ENCODE measurements at places on chromosomes 3 and 15.

GRCh38 chr3:76011121-76011520, 225.8 kb upstream of the ZNF717 start:
- no peak for DNase-seq

DNA sequence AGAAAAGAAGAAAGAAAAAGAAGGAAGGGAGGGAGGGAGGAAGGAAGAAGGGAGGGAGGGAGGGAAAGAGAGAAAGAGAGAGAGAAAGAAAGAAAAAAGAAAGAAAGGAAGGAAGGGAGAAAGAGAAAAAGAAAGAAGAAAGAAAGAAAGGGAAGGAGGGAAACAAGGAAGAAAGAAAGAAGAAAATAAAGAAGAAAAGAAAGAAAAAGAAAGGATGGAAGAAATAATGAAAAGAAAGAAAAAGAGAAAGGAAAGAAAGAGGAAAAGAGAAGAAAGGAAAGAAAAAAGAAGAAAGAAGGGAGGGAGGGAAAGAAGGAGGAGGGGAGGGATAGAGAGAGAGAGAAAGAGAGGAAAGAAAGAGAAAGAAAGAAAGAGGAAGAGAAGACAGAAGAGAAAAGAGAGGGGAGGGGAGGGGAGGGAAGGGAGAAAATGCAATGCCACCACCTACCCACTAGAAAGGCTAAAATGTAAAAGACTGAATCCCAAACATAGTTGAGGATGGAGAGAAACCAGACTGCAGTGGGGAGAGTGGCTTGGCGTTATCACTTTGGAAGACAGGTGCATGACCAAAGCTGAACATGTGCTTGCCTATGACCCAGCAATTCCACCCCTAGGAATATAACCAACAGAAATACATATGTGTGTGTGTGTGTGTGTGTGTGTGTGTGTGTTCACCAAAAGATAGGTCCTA, 66.9 kb upstream of the KLF13 start:
- no peak for DNase-seq

GRCh38 chr3:60202052-60202726, 1049.1 kb downstream of the FHIT start:
- DNase-seq = no peak

DNA sequence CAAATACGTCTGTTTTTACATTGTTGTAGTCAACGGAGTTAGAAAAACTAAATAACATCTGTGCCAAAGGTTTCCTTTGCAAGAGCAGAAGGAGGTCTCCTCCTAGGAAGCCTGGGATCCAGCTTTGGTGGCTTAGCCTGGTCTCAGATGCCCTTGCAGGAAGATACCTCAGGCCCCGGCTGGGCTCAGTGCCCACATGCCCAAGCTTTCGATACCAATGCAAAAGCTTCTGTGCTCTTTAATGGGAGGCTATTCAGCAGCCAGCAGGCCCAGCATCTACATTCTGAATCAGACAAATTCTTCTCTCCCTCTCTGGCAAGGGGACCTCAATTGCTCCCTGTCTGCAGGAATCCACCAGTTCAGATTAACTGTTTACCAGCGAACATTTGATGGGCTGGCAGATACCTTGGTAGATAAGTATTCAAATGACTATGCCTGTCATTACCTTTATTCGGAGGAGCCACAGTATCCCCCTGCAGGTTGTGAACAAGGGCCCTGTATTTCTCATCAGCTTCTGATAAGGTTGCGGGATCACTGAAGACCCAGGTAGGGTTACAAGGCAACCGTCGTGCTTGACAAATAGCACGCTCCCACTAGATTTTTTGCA, 180.1 kb upstream of the KBTBD8 start:
- no peak for DNase-seq

DNA sequence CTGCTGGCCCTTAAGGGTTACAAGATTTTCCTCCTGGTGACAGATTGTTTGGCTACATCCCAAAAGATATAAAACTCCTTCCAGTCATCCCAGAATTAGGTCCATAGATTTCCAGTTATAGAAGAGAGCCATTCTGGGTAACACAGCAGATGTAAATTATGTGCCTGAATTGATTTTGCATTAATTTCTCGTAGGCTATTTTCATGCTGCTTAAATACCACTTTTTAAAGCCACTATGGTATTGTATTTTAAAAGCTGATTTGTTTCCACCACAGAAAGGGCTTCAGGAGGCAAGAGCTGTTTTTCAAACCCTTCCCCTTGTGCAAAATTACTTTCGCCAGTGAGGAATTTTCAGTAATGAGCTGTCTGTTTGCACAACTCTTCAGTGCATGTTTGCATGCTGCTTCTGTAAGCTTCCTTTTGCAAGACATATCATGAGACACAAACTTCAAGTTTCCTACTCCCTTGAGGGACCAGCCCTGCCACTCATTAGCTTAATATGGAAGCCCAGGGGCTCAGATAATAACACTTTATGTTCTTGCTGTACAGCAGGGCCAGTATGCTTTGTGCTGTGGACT, 105.4 kb upstream of the TNIK start:
- DNase-seq = no peak

DNA sequence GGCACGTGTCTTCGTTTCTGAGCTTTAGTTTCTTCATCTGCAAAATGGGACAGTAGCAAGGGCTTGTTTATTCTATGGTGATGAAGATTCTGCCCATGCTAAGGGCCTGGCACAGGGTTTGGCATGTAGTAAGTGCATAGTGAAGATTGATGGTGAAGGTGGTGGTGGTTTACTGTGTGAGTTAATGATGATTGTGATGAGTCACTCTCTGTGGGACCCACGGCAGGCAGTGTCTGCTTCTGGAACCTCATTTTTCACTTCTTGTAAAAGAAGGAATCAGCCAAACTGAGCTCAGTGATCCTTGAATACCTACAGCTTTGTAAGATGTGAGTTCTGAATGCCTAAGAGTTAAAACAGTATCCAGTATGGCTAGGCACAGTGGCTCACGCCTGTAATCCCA, 86.2 kb upstream of the LRTM1 start:
- no peak for DNase-seq

GRCh38 chr3:11553436-11554235, 90.1 kb downstream of the VGLL4 start:
- DNase-seq = no peak

DNA sequence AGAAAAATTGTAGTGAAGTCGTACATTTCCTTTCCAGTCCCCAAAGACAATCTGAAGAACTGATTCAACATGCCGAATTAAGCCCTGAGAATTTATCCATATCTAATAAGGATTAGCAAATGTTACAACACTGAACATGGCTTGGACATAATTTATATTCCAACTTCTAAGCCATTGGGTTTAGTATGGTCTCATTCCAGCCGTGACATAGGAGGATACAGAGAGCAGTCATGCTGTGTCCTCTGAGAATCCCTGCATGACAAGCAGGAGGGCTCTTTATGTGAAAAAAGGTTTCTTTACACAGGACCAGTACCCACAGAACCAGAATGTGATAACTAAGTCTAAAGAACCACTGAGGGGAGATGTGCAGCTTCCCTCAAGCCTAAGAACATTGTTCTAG, 231.9 kb upstream of the WNT5A start:
- no peak for DNase-seq

GRCh38 chr15:65811835-65812234, 19.7 kb upstream of the DENND4A start:
- no peak for DNase-seq

GRCh38 chr3:78430741-78431140, 1337.1 kb downstream of the ROBO1 start:
- no peak for DNase-seq

- no peak for DNase-seq
Observed at GRCh38 chr3:78689378-78689777, 1078.4 kb downstream of the ROBO1 start.

DNA sequence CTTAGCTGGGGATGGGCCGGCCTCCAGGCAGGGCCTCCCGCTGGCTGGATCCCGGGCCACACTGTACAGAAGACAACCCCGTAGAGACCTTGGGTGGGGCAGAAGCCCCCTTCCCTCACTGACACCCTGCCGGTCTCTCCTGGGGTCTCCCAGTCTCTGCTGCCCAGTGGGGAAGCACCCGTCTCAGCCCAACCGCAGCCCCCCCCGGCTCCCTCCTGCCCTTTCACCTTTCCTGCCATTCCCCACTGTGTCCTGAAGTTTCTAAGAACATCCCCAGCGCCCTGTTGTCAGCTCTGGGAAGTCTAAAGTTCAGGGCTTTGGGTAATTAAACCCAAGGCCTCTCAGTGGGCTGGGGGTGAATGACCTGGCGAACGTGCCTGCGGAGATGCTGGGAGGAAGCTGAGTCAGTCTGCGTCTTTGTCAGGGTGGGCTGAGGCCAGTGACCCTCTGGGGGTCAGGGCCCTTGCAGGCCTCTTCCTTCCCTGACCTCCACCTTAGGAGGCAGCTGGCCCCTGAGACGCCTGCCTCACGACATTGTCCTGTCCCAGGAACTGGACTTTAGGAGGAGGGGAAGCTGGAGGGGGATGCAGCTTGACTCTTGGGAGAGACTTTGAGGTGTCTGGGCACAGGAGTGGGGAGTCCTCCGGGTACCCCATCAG, 1.4 kb upstream of the SLC51A start:
- DNase-seq = no peak

DNA sequence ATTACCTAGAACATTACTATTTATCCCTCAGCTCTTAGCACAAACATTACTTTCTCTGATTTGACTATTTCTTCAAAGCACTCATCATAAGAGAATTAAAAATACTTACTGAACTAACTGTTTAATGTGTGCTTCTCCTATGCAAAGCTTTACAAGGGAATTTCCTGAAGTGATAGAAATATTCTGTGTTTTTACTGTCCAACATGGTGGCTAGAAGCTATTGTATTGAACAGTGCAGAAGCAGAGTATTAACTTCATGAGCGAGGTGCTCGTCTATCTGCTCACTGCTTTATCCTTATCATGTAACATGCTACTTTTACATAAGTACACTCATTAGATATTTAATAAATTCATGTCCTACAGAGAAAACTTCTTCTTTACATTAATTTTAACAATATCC, 239.1 kb downstream of the ISL2 start:
- no peak for DNase-seq

GRCh38 chr3:178003756-178004155, 532.5 kb upstream of the KCNMB2 start:
- no peak for DNase-seq

GRCh38 chr3:140767566-140767965, 89.7 kb downstream of the TRIM42 start:
- no peak for DNase-seq

DNA sequence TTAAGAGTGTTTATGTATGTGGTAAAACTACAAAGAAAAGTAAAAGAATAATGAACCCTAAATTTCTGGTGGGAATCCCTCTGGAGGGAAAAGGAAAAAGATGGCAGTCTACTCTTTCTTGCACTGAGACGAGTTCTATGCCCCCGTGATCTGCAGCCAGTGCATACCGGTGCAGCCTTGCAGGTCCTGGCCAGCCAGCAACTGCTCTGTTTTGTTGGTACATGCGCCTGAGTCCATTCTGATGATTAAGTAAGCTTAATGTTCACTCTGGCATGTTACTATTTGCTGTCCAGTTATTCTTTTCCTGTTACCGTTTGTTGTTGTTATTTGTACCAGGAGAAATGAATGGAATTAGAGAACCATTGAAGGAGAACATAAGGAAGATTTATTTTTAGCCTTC, 95.1 kb upstream of the TMC3 start:
- DNase-seq = no peak

- DNase-seq = no peak
Observed at GRCh38 chr15:83100097-83100646, 7.3 kb upstream of the TM6SF1 start.

- no peak for DNase-seq
Observed at GRCh38 chr15:79919090-79919748, 22.4 kb upstream of the MTHFS start.

DNA sequence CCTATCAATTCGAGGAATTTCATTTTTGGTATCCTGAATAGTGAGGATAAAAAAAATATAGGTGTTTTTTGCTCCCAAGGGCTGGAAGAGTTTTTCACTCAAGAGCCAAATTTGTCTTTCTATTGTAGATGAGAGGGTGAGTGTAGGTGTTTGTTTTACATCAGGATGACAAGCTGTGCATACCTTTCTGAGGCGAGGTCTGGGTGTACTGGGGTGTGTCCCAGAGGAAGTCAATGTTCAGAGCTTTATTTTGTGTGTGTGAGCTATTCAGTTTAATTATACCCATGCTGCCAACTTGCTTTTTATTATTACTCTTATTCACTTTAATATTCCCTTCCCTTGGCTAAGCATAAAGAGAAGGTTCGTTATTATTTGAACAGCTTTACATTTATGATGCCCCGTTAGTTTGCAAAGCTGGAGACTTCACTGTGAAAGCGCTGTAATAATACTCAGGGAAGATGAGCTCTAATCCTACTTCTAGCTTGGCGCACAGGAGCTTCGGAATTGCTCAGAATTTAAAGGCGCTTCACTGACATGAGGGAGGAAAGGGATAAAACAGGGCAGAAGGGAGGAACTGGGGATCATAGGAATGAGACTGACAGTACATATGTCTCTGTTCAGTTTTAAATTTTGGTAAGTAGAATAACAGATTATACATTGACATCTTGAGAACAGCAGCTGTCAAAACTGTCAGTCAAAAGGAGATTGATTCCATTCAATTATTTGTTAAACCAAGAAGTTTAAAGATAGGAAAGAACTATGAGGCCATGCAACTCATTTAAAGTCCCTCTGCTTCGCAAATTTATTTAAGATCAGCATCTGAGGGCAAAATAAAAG, 117.7 kb upstream of the TP63 start:
- no peak for DNase-seq

- peak; percentile 90 for DNase-seq
Observed at GRCh38 chr15:77024273-77025082, 29.6 kb downstream of the PSTPIP1 start.

DNA sequence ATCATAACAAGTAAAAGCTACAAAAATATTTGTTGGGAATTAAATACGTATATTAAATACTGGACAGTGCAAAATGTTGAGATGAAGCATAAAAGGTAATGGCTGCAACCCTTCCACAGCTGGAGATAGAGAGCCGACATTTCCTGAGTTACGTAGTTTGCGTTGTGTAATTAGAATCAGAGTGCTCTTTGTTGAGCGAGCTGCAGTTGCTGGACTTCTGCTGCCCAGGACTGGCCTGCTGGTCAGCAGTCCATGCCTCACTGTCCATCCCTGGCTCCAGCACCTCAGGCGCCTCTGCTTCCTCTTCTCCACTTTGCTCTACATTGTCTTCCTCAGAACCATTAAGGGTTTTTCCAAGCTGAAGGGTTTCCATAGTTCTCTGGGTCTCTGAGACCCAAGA, 28.4 kb upstream of the SHC4 start:
- no peak for DNase-seq

DNA sequence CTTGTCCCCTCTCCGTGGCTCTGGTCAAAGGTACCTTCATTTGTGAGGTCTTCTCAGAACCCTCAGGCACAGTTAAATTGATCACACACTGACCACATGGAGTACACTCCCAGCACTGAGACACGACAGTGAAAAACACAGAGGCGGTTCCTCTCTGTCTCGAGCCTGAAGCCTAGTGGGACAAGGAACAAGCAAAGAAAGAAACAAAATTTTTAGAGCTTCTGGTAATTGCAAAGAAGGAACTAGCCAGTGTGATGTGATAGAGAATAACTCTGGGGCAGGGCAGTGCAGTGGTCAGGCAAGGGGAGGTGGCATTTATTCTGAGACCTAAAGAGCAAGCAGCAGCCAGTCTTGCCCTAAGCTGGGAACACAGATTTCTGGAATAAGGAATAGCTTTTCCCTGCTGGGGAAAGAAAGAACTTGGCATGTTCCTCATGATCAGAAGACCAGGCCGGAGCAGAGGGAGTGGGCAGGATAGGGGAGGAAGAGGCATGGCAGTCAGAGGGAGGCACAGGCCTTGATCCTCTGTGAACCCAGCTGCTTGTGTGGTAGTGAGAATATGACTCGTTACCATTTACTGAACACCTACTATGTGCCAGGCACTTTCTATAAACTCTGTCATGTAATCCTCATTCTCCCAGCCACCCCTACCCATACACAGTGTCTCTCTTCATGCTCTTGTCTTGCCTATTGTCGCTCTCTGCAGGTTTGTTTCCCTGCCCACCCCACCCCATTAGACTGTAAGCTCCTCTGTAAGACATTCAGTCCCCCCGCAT, 262.3 kb upstream of the HES1 start:
- no peak for DNase-seq

Data from 8988T (cell line).